ENCODE measurements at places on chromosomes 5 and 9.

- H3K27ac ChIP-seq: no peak overlapping the region
- peaks cover 24% of the 10 kb centered on the region for H3K27me3 ChIP-seq
- no peak overlapping the region for H3K4me3 ChIP-seq
- no peaks in the 10 kb centered on the region for H3K36me3 ChIP-seq
- no peaks in the 10 kb centered on the region for H3K4me1 ChIP-seq
Measured at GRCh38 chr5:59321642-59322041, 571.9 kb downstream of the PDE4D start.

DNA sequence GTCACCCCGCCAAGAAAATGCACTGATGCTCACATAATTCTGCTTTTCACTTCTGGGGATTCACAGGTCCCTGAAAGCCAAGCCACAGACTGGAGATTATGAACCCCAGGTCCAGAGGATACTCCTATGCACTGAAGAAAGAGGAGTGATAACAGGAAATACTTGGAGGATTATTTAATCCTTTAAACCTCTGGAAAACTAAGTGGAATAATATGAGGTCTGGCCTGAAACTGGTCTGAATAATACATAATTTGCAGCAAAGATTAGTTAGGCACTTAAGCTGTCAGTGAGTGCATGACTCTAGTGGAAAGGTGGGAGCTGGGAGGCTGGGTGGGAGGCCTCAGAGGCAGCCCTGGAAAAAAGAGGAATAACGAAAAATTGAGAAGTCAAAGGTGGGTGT is 45.7 kb downstream of the MARCHF3 start:
- peaks cover 25% of the 10 kb centered on the region for H3K4me1 ChIP-seq
- H3K4me3 ChIP-seq: no peak overlapping the region
- H3K27ac ChIP-seq: no peak overlapping the region
- H3K36me3 ChIP-seq: peaks cover 2% of the 10 kb centered on the region
- no peaks in the 10 kb centered on the region for H3K27me3 ChIP-seq

GRCh38 chr5:126143622-126144021 is 279.6 kb upstream of the GRAMD2B start:
- no peak for DNase-seq
- H3K27ac ChIP-seq: no peak overlapping the region
- no peaks in the 10 kb centered on the region for H3K4me1 ChIP-seq
- H3K4me3 ChIP-seq: no peak overlapping the region

DNA sequence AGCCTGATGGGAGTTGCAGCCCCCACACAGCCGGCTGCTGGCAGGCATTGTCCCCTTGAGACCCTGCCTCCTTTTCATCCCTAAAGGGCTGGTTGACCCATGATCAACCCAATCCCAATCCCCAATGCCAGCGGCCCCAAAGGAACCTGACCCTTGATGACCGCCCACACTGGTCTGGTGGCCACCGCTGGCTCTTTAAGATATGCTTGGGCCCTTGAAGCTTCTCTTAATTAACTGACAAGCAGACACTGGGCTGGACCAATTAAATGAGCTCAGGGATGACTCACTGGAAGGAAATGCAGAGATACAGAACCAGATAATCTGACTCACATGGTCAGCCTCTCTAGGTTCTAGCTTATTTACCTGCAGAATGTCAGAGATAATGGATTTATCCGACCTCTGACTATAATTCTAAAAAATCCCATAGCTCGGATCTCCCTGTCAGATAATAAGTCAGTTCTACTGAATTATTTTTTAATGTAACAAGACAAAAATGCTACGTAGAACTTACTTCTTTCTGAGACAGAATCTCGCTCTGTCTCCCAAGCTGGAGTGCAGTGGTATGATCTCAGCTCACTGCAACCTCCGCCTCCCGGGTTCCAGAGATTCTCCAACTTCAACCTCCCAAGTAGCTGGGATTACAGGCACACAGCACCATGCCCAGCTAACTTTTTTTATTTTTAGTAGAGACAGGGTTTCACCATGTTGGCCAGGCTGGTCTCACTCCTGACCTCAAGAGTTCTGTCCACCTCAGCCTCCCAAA is 11.1 kb upstream of the MLANA start:
- no peak for DNase-seq
- H3K27ac ChIP-seq: peak overlapping the region; percentile 67
- no peak overlapping the region for H3K4me3 ChIP-seq
- H3K36me3 ChIP-seq: no peaks in the 10 kb centered on the region
- no peaks in the 10 kb centered on the region for H3K4me1 ChIP-seq
- no peaks in the 10 kb centered on the region for H3K27me3 ChIP-seq

- H3K36me3 ChIP-seq: no peaks in the 10 kb centered on the region
- DNase-seq: no peak
- no peak overlapping the region for H3K4me3 ChIP-seq
- no peaks in the 10 kb centered on the region for H3K4me1 ChIP-seq
Measured at GRCh38 chr5:17019324-17019723, 83.2 kb upstream of the MYO10 start.

DNA sequence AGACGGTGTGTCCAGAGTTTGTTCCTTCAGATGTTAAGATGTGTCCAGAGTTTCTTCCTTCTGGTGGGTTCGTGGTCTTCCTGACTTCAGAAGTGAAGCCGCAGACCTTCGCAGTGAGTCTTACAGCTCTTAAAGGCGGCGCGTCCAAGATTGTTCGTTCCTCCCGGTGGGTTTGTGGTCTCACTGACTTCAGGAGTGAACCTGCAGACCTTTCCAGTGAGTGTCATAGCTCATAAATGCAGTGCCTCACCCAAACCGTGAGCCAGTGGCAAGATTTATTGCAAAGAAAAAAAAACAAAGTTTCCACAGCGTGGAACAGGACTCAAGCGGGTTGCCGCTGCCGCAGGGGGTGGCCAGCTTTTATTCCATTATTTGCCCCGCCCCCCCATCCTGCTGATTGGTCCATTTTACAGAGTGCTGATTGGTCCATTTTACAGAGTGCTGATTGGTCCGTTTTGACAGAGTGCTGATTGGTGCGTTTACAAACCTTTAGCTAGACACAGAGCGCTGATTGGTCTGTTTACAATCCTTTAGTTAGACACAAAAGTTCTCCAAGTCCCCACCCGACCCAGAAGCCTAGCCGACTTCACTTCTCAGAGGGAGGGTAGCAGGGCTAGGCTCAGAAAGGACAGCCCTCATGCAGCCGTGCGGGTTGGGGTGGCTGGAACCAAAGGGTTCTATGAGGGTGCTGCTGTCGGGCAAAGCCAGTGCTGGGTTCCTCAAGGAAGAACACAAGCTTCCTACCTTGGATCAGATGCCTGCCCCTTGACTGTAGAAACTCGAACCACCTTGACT is 9.1 kb upstream of the RNF130 start:
- peaks cover 52% of the 10 kb centered on the region for H3K27me3 ChIP-seq
- peaks cover 2% of the 10 kb centered on the region for H3K4me1 ChIP-seq
- H3K36me3 ChIP-seq: no peaks in the 10 kb centered on the region
- peak; percentile 23 for DNase-seq

GRCh38 chr9:70569070-70569772 is 154.8 kb upstream of the KLF9 start:
- H3K27me3 ChIP-seq: peaks cover 15% of the 10 kb centered on the region
- DNase-seq: no peak
- H3K36me3 ChIP-seq: peaks cover 4% of the 10 kb centered on the region
- H3K4me3 ChIP-seq: no peak overlapping the region
- H3K27ac ChIP-seq: no peak overlapping the region
- peaks cover 13% of the 10 kb centered on the region for H3K4me1 ChIP-seq

DNA sequence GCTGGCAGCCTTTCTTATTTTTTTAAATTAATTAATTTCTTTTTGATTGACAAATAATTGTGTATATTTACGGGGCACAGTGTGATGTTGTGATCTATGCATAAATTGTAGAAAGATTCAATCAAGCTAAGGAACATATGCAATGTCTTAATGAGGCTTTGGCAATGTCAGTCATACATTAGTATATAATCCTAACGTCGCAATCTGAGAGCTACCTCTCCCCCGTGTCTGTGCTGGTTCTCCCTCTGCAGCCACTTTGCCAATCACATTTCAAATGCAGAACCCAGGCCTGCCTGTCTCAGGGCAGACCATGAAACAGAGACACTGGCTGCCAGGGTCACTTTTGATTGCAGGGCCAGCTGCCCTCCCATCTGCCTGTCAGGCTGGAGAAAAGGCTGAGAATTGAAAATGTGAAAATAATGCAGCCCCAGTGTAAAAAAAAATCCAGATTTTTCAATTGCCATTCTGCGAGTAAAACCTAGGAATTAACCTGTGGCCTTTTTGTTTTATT is 56.3 kb downstream of the SLC24A2 start:
- H3K27me3 ChIP-seq: no peaks in the 10 kb centered on the region
- DNase-seq: no peak
- H3K4me1 ChIP-seq: no peaks in the 10 kb centered on the region
- no peak overlapping the region for H3K27ac ChIP-seq

DNA sequence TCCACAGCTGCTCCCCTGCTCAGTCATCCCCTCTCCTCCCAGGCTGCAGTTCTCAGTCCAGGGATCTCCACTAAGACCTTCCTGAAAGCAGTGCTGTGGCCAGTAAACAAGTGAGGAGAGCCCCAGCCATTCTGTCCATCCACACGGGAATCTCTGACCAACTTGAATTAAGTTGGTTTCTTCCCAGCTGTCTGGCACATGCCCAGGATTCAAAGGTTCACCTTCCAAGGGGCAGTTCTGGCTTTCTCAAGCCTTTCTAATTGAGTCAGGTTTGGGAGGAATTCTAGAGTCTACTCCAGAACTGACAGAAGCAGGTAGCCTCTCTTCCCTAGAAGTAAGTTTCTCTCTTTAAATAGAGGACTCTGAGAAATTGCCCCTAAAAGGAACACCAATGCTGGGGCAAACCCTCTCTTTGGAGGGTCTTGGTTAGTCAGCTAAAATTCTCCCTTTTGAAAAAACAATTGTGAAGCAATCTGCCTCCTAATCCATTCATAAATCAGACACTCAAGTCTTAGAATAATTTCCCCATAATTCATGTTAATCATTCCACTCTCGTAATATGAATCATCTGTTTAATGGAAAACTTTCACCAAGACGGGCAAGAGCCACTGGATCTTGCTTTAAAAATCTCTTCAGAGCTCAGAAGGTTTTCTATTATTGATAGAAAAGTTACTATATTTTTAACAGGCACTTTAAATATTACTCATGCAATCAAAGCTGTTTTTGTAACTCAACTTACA is 133.8 kb downstream of the SPOCK1 start:
- no peaks in the 10 kb centered on the region for H3K4me1 ChIP-seq
- H3K4me3 ChIP-seq: no peak overlapping the region
- H3K27ac ChIP-seq: no peak overlapping the region
- H3K27me3 ChIP-seq: peaks cover 46% of the 10 kb centered on the region

DNA sequence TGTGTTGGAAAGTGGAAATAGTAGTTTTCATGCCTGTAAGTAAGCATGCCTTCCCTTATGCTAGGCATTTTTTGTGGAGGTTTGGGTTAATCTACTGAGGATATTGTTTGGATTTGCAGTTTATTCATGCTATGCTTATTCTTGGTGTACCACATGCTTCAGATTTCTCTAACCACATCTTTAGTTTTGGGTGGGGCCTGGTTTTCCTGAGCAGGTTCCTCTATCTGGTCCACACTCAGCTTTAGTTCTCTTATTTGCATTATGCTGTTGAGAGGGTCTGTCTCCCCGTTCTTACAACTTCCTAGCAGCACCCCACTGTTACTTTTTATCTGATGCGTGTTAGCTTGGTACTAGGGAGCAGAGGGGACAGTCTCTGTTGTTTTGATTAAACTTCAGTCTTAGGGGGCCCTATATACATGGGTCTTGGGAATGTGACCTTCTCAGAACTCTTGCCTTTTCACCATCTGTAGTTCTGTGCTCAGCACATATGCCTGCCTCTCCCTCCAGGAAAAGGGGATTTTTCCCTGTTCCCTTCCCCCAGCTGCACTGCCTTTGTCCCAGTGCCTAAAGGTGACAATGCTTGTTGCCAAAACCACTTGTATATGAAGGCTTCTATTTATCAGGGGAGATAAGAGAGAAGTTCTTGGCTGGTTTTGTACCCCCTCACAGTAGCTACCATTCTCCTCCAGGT is 10.0 kb upstream of the CAMK4 start:
- no peaks in the 10 kb centered on the region for H3K27me3 ChIP-seq
- H3K36me3 ChIP-seq: peaks cover 2% of the 10 kb centered on the region
- H3K27ac ChIP-seq: no peak overlapping the region
- peaks cover 4% of the 10 kb centered on the region for H3K4me1 ChIP-seq
- no peak for DNase-seq
- no peak overlapping the region for H3K4me3 ChIP-seq

- H3K4me1 ChIP-seq: peaks cover 4% of the 10 kb centered on the region
- peaks cover 3% of the 10 kb centered on the region for H3K36me3 ChIP-seq
- DNase-seq: no peak
- peaks cover 5% of the 10 kb centered on the region for H3K27me3 ChIP-seq
Measured at GRCh38 chr5:149434162-149435014, 55.3 kb upstream of the IL17B start.

DNA sequence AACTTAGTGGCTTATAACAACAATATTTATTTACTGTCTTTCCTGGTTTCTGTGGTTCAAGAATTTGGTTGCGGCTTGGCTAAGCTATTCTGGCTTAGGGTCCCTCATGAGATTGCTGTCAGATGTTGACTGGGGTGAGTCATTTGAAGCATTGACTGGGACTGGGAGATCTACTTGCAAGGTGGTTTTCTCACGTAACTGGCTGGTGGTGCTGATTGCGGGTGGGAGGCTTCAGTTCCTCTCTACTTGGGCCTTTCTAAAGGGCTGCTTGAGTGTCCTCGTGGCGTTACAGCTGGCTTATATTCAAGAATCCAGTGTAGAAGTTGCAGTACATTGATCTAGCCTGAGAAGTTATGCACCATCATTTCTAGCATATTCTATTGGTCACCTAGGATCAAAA is 218.5 kb upstream of the ELAVL2 start:
- DNase-seq: no peak
- H3K27ac ChIP-seq: no peak overlapping the region
- no peaks in the 10 kb centered on the region for H3K27me3 ChIP-seq
- no peaks in the 10 kb centered on the region for H3K4me1 ChIP-seq
- H3K36me3 ChIP-seq: no peaks in the 10 kb centered on the region
- no peak overlapping the region for H3K4me3 ChIP-seq

DNA sequence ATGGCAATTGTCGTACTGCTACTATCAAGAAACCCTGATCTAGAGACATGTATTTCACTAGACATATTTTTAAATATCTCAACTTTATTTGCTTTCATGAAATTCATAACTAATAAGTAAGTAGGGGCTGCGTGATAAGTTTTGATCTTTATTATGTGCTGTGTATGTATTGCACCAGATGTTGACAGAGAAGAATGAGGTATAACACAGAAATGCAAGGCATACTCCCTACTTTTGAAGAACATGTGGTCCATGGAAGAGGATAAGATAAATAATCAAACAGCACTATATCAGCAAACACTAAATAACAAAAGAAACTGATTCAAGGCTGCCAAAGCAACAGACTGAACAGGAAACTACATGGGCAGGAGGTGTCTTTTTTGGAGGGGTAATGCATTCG is 60.9 kb downstream of the FREM1 start:
- H3K27ac ChIP-seq: no peak overlapping the region
- no peak for DNase-seq
- H3K36me3 ChIP-seq: no peaks in the 10 kb centered on the region
- H3K27me3 ChIP-seq: peaks cover 45% of the 10 kb centered on the region
- H3K4me3 ChIP-seq: no peak overlapping the region

DNA sequence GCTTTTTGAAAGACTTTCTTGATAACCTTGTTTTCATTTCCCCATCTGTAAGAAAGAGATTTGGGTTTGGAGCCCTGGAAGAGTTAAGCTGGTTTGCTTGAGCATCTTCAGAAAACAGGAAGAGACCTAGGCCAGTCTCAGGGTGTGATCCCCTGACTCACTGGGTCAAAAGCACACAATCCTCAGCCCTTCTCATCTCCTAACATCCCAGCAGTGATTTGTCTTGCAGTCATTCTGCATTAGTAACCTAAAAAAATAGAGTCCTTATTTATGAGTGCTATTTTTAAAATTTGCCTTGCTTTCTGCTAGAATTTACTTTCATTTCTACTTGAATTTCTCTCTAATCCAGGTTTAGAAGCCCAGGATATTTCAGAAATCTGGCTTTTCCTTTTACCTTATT is 16.4 kb upstream of the ARSB start:
- H3K4me1 ChIP-seq: no peaks in the 10 kb centered on the region
- no peak overlapping the region for H3K27ac ChIP-seq
- H3K36me3 ChIP-seq: peaks cover 5% of the 10 kb centered on the region
- H3K4me3 ChIP-seq: no peak overlapping the region
- no peak for DNase-seq

All from T-helper 17 cell (primary cell).